Stimulated activated CD8-positive, alpha-beta memory T cell treated with anti-CD3 and anti-CD28 coated beads, Interleukin-12 subunit alpha, Interleukin-12 subunit beta, amount 100 ng/mL, for 4 hours (primary cell): ENCODE measurements at places on chromosomes 1 and 21.

- DNase-seq, result no peak
Measured at GRCh38 chr1:24903011-24903461, 27.0 kb downstream of the RUNX3 start.

DNA sequence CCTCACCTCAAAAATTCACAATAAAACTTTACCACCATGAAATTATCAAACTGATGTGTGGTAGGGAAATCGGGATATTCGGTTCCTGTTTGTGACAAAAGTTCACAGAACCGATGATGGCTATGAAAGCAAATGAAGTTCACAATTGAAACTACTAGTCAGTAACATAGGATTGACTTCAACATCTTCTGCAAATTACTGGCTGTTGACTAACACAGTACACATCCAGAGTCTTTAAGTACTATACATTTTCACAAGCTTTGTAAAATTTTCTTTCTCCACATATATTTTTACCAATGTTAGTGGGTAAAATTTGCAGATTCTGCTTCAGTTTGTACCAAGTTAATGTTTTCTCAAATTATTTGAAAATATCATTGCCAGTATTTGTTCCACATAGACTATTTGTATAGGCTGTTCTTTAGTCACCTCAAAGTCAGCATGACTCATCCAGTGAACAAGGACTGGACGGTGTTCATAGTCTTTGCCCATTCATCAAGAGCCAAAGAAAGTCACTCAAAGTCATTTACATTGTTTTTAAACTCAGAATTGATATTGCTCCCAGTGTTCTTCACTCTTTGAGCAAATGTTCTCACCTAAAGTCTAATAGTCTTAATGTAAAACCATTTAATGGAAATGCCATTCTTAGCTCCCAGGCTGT, 213.4 kb downstream of the USP25 start:
- DNase-seq, result no peak

DNA sequence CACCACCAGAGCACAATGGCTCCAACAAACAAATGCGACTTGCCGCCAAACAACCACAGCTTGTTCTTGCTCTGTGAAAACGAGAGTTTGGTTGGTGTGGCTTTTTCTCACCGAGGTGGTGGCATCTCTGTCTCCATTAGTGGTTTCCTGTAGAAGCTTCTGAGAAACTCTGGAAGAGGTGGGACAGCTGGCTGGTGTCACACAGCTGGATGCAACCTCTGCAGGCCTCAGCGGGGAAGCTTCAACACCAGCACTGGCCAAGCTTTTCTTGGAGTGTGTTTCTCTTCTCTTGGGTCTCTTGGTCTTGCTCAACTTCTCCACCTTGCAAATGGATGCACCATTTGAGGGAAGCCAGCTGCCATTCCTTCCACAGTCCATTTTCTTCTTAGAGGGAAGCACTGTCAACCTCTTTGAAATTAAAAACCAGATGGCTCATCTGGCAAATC, 124.8 kb downstream of the KCNN3 start:
- no peak for DNase-seq

GRCh38 chr1:78096017-78096416, 50.3 kb downstream of the GIPC2 start:
- no peak for DNase-seq

- no peak for DNase-seq
Measured at GRCh38 chr21:45126204-45126626, 51.8 kb downstream of the ADARB1 start.
